Stimulated activated CD8-positive, alpha-beta memory T cell treated with anti-CD3 and anti-CD28 coated beads, Interleukin-4, amount 100 ng/mL, for 1 hour (primary cell): ENCODE measurements at places on chromosomes 6 and 20.

DNA sequence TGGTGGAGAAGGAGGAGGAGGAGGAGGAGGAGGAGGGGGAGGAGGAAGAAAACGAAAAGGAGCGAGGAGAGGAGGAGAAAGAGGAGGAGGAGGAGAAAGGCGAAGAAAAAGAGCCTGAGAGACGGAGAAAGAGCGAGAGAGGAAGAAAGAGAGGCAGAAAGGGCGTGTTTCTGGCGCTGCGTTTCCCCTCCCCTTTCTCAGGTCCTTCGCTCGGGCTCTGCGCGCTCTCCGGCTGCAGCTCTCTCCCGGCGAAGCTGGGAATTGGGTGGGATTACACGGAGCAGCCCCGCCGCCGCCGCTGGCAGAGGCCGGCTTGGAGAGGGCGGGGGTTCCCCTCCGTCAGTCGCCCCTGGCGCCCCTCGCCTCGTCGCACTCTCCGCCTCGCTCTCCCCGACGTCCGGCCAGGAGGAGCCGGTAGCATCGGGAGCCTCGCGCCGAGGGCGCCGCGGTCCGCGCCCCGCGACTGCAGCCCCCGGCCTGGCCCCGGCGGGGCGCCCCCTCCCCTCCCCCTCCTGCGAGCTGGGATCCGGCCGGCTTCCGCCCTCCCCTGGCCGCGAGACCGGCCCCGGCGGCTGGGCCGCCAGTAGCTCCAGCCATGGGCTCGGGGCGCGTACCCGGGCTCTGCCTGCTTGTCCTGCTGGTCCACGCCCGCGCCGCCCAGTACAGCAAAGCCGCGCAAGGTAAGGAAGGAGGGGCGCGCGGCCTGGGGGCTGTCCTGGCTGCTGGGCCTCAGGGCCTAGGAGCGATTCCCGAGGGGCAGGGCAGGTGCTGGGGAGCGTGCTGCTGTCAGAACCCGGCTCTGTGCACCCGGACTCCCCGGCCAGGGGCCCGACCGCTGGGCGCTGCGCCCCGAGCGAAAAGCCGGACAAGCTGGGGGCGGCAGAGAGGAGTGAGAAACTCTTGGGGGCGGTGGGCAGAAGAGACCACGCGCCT is at the start of gene SCUBE3:
SCUBE3 (plus strand) TSS at position 133 of the 933 bp plus-strand sequence; CDS start at position 596, 463 bp downstream.
- DNase-seq: no peak

DNA sequence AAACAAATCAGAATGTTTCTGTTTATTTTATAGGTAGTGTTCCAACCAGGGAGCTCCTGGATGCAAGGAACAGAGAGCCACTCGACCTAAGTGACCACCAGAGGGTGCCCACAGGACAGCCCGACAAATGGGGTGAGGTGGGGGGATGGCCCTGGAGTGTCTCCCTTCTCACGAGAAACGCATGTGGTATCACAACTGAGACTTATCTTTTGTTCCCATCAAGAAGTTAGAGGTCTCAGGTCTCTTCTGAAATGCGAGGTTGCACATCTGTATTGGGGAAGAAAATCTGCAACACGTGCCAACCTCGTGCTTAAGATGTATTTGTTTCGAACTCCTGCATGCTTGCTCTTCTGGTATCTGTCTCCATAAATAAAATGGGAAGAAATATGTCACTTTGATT is 104.0 kb downstream of the ISM1 start:
- DNase-seq: no peak

GRCh38 chr6:69111301-69111700 is 476.2 kb downstream of the ADGRB3 start:
- DNase-seq: no peak

DNA sequence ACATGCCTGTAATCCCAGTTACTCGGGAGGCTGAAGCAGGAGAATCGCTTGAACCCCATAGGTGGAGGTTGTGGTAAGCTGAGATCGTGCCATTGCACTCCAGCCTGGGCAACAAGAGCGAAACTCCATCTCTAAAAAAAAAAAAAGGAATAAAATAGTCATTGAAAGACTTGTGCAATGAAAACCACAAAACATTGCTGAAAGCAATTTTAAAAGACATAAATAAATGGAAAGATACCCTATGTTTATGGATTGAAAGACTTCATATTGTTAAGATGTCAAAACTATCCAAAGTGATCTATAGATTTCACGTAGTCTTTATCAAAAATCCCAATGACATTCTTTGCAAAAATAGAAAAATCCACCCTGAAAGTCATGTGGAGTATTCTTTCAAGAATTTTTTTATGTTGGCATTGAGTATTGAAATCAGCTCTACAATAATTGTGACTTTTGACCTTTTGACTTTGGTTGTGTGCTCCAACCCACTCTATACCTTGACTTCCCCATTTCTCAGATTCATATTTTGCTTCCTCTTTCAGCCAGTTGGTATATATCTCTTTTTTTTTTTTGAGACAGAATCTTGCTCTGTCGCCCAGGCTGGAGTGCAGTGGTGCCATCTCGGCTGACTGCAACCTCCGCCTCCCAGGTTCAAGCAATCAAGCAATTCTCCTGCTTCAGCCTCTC is 45.5 kb upstream of the SLC23A2 start:
- DNase-seq: no peak

DNA sequence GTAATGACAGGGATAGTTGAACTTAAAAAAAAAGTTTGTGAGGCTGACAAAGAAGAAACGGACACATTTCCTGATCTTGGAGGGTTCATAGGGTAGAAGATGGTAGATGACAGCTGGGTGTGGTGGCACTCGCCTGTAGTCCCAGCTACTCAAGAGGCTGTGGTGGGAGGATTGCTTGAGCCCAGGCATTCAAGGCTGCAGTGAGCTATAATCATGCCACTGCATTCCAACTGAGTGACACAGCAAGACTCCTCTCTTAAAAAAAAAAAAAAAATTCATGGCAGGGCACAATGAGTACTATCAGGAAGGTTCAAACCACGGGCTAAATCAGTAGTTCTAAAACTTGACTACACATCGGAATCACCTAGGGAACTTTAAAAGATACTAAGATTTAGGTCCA is 2.0 kb upstream of the MICA start:
- no peak for DNase-seq

GRCh38 chr6:100229512-100229911 is 235.2 kb downstream of the SIM1 start:
- DNase-seq: no peak

GRCh38 chr20:56518721-56519398 is 5.7 kb upstream of the FAM209A start:
- DNase-seq: no peak

GRCh38 chr20:60632391-60633262 is 619.4 kb upstream of the CDH4 start:
- DNase-seq: no peak

DNA sequence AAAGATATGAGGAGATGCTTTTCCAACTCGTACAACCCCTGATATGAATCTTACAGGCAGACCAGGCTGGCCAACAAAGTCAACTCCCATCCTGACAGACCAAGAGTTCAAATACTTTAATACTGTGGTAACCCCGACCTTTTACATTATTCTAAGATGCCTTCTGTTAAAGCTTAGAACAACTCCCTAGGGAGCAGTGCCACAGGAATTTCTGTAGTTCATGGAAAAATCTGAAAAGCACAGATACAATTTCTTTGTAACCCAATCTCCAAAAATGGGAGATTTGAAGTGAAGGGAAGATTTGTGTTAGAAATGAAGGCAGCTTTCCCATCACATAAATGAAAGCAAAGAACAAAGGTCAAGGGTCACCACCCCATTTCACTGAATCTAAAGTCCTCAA is 151.3 kb upstream of the BEND6 start:
- no peak for DNase-seq

GRCh38 chr6:109747221-109747620 is 56.1 kb downstream of the FIG4 start:
- DNase-seq: no peak

DNA sequence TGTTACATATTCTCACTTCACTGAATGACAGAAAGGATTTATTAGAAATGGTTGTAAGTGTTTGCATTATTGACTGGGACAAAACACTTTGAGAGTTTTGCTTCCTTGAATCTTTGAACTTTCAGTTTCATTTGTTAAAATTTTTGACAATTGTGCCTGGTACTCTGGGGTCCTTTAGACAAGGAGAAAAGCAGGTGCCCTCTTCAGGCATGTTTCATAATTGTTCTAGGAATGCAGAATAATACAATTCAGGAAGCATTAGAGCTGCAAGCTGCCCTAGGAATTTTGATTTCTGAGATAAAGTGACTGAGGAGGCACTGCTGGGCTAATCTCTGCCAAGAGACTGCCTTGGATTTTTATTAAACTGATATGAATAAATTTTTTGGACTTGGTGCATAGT is 49.7 kb downstream of the TOP1 start:
- DNase-seq: no peak

- DNase-seq: no peak
These were observed 357.5 kb downstream of the ZFAND3 start for GRCh38 chr6:38176797-38177751.

- DNase-seq: no peak
These were observed 23.3 kb upstream of the C6orf62 start for GRCh38 chr6:24742216-24742738.

- no peak for DNase-seq
These were observed 106.2 kb downstream of the DST start for GRCh38 chr6:56536536-56536935.

DNA sequence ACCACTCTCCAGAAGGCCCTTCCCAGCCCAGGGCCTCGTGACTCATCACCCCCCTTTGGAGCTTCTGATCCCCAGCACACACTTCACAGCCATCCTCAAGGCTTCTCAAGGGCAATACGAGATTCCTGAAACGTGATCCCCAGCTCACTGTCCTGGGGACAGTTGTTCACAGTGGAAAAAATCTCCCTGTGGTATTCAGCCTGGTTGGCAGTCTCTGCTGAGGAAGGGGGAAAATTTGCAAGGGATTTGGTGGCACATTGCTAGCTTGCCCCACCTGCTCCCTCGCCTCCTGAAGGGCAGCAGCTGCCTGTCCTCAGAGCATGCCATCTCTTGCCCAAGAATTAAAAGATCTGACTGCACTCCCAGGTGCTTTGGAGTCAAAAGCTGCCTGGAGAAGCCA is 20.7 kb upstream of the PKHD1 start:
- no peak for DNase-seq

- no peak for DNase-seq
These were observed 304.9 kb downstream of the CD109 start for GRCh38 chr6:74000666-74001490.

DNA sequence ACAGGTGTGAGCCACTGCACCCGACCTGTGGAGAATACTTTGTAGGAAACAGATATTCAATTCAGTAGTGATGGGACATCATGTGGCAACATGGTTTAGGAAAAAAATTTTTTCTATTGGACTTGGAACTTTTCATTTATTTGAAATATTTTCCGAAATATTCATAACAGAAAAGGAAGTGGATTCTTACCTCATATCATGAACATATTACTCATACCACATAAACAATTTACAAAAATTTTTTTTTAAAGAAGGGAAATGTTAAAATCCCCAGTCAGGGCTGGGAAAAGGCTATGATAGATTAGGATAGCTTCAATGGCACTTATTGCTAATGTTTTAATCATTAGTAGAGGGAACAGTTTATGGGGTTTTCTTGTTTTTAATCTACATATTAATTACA is 6.8 kb upstream of the ALDH8A1 start:
- DNase-seq: no peak

DNA sequence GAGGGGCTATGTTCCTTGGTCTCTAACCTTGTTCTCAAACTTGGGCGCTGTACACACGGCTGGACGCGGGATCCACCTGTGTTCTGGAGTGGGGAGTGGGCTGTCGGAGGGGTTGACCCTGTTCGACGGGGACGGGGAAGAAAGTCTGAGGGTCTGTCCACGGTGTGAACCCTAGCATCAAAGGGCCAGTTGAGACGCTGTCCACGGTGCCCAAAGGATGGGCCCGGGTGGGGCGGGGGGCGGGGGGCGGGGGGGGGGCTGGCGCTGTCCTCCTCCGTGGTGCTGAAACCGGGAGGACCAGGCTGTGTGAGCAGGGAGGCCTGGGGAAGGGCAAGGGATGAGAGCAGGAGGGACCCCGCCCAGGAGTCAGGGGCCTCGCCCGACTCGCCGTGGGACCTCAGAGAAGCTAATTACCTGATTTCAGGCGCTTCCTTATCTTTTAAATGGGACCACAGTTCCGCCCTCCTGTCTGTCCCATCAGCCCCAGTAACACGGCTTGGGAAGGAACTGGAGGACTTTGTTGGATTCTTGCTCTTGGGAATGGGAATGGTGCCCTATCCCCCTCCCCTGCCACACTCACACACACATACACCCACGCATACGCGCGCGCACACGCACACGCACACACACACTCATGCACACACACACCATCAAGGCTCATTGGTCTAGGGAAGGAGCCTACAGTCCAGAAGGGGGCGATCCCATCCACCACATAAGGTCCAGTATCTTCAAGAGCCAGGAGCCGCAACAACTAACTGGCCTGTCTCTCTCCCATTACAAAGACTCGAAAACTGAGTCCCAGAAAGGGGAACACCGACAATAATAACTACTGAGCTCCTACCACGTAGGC is 1.0 kb upstream of the VSTM2L start:
- DNase-seq: no peak

DNA sequence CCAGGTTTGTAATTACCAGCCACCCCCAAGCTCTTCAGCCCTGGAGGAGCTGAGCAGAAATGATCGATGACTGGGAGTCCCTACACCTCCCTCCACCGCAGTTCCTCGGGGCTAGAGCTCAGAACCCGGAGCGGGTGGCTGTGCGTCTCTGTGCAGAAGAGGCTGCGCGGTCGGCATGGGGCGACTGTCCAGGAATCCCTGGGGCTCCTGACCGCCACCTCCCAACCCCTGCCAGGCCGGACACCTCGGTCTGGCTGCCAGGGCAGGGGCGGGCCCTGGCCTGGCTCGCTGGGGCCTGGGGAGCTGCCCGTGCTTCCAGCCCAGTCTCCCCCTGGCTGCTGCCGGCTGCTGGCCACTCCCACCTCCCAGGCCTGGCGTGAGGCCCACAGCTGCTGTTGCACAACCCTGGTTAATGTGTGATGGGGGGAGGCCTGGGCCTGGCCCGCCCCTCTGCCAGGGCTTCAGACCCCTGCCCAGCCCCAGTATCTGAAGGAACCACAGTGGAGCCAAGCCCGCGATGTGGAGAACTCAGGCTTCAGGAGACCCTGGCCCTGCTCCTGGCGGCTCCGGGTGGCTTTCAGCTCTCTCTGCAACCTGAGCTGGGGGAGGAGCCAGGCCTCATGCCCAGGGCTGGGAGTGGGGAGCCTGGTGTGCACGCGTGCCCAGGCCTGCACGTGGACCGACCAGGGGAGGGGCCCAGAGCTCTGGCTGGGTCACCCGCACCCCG is 1.2 kb downstream of the SLC2A4RG start:
- no peak for DNase-seq

GRCh38 chr6:26602262-26602661 is 5.5 kb downstream of the ABT1 start:
- no peak for DNase-seq

- no peak for DNase-seq
These were observed 7.3 kb downstream of the PNRC1 start for GRCh38 chr6:89087881-89088280.

DNA sequence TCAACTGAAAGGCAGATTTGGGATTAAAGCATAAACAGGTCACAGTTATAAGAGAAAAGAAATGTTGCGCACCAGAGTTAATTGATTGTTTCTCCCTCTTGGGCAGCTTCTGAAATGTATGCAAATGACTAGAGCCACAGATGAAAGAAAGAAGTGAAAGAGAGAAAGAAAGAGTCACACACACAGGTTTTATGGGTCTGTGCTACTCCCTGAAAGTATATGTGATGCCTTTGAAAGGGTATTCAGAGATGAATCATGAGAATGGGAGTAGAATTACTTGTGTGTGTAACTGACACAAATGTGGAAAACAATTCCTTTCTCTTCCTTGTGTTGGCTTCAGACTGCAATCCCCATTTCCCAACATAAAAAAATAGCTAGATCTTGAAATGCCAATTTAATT is 196.9 kb downstream of the FOXA2 start:
- no peak for DNase-seq

GRCh38 chr6:111805511-111806164 is 67.6 kb downstream of the FYN start:
- no peak for DNase-seq

- no peak for DNase-seq
These were observed 99.1 kb upstream of the KCNQ5 start for GRCh38 chr6:72522735-72523141.
